ENCODE measurements at places on chromosomes 16 and 17. TPM values are rescaled to one million over a fixed set of nuclear protein-coding genes. Genes with fewer than 3 reads are reported as not detected.

DNA sequence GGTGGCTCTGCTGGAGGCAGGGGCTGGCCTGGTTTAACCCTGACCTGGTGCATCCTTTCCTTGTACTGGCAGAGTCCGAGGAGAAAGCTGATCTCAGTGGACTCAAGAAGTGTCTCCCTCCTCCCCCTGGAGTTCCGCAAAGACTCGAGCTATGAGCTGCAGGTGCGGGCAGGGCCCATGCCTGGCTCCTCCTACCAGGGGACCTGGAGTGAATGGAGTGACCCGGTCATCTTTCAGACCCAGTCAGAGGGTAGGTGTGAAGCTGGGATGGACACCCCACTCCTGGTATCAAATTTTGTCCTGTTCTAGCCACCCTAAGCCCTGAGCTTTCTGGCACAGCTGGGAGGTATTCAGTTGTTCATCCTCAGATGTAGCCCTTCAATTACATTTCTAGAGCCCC, 42.5 kb downstream of the IL21R start:
- DNase-seq = no peak

PDILT gene
- polyA plus RNA-seq = not detected

KREMEN2 gene
- 6.1 TPM for polyA plus RNA-seq

CCL7 gene
- polyA plus RNA-seq = not detected

DNA sequence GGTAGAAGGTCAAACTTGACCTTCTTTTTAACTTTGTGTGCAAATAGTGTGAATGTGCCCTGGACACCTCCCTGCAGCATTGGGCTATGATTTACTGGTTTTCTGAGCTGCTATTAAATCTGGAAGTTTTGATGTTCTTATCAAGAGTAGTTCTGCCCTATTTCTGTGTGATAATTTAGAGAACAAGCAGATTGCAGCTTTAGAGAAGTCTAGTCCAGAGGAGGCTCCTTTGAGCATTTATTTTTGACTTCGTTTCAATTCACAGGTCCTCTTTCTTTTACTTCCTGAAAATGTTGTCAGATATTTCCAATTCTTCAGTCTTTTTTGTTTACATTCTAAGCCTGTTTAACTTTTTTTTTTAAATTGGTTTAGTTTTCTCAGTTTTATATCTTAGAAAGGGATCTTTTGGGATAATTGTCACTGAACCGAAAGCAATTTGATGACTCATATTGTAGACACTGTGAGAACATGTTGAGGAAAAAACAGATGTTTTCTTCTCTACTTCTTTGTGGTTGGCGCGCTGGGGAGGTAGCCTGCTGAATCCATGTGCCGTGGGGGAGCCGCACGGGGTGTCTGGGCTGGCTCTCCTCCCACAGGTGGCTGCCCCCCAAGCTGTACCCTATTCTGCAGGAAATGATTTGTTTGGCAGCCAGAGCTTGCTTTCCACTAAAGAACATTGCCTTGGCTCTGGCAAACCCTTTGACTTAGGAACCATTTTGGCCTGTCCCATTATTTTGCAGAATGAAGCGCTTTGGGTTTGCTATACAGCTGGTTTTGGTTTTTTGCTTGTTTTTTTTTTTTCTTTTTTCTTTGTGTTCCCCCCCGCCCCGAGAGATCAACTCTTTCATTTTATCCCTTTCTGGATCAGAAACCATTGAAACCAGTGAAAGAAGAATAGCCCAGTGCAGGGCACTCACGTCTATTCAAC, 53.4 kb downstream of the MFSD11 start:
- no peak for DNase-seq

NPTX1 gene
- polyA plus RNA-seq = 0.43 TPM

SLC6A4 gene
- 0.12 TPM for polyA plus RNA-seq

- DNase-seq = no peak
Observed at GRCh38 chr16:20147091-20147490, 73.4 kb upstream of the GPR139 start.

GRCh38 chr17:12734926-12735325, 54.4 kb upstream of the ARHGAP44 start:
- DNase-seq = no peak

DNA sequence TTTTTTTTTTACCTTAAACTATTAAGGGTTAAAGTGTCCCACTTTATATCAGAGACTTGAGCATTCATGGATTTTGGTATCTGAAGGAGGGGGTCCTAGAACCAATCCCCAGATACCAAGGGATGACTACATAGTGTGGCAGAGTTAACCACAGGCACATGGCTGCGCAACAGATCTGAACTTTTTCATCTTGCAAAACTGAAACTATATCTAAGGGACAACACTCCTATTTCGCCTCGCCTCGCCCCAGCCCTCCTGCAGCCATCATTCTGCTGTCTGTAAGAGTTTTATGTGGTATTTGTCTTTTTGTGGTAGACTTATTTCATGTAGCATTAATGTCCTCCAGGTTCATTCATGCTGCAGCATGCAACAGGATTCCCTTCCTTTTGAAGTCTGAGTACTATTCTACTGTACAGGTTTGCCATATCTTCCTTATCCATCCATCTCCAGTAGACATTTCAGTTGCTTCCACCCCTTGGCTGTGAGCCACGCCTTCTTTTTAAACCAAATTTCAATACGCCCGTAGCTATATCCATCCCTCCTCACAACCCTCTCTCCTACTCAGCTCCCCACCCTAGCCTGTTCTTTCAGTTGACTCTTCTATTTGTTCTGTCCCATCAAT, 53.2 kb downstream of the AMFR start:
- DNase-seq = no peak
